EH (cell line): ENCODE measurements at places on chromosomes 6 and 20.
A peak's percentile ranks its signal among the peaks of the same experiment; 100 is the strongest.

- peak; percentile 52 for DNase-seq
Observed at GRCh38 chr6:125094563-125094962, 59.0 kb upstream of the TPD52L1 start.

- peak; percentile 45 for DNase-seq
Observed at GRCh38 chr6:46876126-46876525, 45.6 kb downstream of the ADGRF5 start.

DNA sequence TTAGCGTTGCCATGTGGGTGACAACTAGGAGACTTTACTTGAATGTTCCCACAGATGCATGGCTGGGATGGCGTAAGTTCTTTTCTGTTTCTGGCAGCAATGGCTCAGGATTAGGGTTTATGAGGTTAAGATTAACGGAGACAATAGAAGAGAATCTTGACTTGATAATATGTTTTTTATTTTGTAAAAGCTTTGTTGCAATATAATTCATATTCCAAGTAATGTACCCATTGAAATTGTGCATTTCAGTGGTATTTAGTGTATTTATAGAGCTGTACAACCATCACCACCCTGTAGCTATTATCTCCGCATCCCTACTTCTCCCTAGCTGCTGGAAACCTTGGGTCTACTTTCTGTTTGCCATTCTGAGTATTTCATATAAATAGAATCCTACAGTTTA, 349.2 kb downstream of the UTRN start:
- DNase-seq: no peak

- DNase-seq: peak; percentile 65
Observed at GRCh38 chr6:52532457-52532856, 44.4 kb downstream of the TRAM2 start.

- DNase-seq: no peak
Observed at GRCh38 chr6:118535176-118535844, 12.8 kb upstream of the PLN start.

DNA sequence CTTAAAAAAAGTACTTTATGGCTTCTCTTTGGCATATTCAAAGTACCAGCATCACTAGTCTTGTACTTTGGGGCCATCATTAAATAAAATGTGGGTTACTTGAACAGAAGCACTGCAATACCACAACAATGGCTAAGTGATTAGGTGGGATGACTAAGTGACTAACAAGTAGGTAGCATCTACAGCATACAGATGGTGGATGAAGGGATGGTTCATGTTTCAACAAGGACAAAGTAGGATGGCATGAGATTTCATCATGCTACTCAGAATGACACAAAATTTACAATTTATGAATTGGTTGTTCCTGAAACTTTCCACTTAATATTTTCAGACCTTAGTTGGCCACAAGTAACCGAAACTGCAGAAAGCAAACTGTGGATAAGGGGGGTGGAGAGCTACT, 7.7 kb downstream of the MPC1 start:
- no peak for DNase-seq

- DNase-seq: no peak
Observed at GRCh38 chr20:44087051-44087856, 99.7 kb downstream of the JPH2 start.

DNA sequence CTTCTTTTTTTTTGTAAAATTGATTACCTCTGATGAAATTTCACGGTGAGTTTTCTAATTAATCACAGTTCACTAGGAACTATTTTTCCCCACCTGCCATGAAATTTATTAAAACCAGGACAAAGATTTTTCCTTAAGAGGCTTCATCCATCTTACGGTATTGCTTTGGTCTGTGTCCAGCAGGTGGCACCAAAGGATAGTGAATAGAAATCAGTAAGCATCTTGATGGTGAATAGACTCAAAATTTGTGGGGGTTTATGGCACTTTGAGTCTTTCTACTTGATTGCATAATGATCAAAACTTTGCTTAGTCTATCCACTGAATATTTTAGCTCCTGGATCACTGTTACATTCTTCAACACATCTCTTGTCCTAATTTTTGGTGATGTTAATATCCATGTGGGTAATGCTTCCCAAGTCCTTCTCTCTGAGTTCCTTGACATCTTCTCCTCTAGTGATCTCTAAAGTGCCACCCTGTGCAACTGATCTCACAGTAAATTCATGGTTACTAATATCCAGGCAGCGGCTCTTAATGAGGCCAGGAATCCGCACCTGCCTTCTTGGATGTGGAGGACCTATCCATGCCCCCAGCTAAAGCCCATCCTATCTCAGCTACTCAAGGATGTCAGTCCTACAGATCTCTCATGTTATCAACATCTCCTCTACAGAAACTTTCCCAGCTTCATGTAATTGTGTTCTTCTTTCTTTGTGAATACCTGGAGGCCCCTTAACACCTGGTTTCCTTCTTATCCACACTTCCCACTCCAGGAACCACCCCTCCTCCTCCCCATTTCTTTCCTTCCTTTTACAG, 54.5 kb downstream of the STMND1 start:
- DNase-seq: peak; percentile 83
